ENCODE measurements at places on chromosomes 6 and 20. TPM values are rescaled to one million over a fixed set of nuclear protein-coding genes. Genes with fewer than 3 reads are reported as not detected.

Gene COL19A1
- not detected for total RNA-seq

Gene ESR1
- 0.02 TPM for total RNA-seq

Gene TGM3
- not detected for total RNA-seq

Gene NFATC2
- 8.5 TPM for total RNA-seq

Gene OPRL1
- total RNA-seq: 0.72 TPM

Gene AIF1
- not detected for total RNA-seq

Gene KIAA1755
- total RNA-seq: 0.13 TPM

Gene EFCAB8
- total RNA-seq: not detected

Gene CAPN11
- not detected for total RNA-seq

Gene SLC44A4
- total RNA-seq: not detected
